ENCODE measurements at places on chromosomes 13 and 19. TPM values are rescaled to one million over a fixed set of nuclear protein-coding genes. Genes with fewer than 3 reads are reported as not detected.

C1QTNF9B gene
- total RNA-seq = not detected

ZIM2 gene
- total RNA-seq = not detected

ZNF536 gene
- not detected for total RNA-seq

ZFP14 gene
- 6.7 TPM for total RNA-seq

SYT5 gene
- 2.8 TPM for total RNA-seq

LILRB1 gene
- not detected for total RNA-seq

FBN3 gene
- 0.05 TPM for total RNA-seq

PLIN3 gene
- 104 TPM for total RNA-seq

GRCh38 chr13:42969565-42970172 is 22.4 kb downstream of the EPSTI1 start:
- peak; percentile 57 for DNase-seq

GRCh38 chr19:11766597-11767591 is at the start of gene ZNF441:
ZNF441 (plus strand) TSS chr19:11767000; CDS start chr19:11767194, 194 bp downstream.
- DNase-seq = peak; percentile 87

DNA sequence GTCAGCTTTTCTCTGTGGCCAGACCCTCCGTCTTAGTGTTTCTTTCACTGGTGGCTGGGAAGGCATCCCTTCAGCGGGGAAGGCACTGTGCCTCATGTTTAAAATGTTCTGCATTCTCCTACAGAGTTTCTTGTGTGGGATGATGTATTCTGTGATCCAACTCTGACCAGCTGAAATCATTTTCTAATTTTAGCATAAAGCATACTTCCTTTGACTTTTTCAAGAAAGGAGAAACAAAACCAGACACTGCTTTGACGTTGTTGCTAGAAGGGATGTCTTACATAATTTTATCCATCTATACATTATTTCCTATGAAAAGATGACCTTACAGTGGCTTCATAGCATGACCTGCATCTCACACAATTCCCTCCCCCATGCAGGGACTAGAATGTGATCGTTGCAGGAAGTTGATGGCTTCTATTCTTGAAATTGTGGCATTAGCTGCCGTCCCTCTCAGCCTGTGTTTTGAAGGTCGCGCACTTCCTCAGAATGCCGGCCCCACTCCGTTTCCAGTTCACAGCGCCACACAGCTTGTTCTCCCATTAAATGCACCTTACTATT is 38.6 kb upstream of the TEX29 start:
- DNase-seq = no peak

DNA sequence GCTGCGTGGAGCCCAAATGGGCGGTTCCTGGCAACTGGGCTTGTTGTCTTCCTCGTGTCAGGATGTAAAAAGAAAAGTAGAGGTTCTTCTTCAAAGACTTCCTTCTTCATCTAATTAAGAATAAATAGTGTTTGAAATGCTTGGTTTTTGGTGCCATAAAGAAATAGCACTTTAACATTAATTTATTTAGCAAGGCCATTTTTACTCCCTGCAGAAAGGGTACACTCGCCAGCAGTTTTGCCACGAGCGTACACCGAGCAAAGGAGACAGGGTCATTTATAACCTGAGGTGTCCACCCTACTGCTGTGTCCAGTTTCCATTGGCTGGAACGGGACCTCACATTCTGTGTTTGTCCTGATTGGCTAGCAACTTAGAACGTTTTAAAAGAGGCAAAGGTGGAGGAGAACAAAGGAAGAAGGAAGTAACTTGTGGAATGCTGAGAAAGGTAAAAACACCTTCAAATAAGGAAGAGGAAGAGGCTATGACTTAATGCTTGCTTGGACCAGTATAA is 21.8 kb upstream of the OR10H1 start:
- DNase-seq = peak; percentile 73

DNA sequence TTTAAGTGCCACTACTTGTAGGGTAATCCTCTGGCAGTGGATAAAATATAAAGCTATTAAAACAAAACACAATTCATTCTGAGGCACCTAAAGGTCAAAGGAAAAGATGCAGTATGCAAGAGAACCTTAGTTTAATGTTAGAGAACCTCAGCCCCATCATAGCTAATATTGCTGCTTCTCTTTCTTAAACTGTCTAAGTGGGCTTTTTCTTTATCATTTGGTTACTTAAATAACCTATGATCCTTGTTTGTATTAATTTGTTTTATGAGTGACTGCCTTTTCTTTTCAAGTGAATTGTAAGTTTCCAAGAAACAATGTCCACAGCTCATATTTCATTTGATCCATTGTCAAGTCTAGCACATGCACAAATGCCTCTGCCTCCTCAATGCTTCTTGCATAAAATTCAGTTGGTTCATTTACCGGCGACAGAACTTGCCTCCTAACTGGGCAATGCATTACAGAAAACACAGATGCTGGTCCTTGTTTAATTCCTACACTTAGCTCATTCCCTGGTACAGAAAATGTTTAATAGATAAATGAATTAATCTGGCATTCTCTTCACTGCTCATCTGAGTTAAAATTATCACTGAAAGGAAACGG is 1049.8 kb downstream of the OLFM4 start:
- no peak for DNase-seq

- DNase-seq = no peak
These were observed 1.2 kb downstream of the C2CD4C start for GRCh38 chr19:407511-408440.

GRCh38 chr13:64480672-64481071 is 2749.5 kb downstream of the PCDH9 start:
- DNase-seq = no peak

DNA sequence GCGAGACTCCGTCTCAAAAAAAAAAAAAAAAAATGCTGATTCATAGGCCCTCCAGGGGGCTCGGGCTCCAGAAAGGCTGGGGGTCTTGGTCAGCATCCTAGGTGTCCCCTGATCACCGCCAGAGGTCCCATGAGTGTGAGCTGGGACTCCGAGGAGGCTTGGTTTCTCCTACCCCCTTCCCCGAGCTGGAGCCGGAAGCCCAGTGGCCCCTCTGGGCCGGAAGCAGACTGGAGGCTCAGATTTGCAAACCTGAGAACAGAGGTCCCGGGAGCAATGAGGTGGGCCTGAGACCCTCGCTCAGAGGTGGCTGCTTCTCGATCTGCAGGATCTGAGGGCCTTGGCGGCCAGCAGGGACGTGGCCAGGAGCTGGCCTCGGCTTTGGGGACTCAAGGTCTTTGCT is 41.5 kb downstream of the EFNA2 start:
- DNase-seq = no peak

DNA sequence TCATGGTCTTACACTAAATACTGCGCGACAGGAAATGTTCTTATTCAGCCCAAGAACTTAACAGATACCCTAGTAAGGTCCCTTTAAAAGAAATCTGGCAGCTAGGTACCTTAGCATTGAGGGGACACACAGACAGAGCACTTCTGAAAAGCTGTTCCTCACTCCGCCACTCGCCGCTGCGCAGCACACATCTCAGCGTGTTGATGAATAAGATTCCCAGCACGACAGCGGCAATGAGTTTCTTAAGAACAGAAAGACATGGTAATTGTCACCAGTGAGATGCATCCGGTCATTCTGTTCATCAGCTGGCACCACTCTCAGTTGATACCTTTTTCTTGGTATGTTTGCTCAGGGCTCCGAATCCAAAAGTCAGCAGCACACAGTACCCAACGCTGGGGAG is 39.9 kb downstream of the TMTC4 start:
- DNase-seq = no peak

DNA sequence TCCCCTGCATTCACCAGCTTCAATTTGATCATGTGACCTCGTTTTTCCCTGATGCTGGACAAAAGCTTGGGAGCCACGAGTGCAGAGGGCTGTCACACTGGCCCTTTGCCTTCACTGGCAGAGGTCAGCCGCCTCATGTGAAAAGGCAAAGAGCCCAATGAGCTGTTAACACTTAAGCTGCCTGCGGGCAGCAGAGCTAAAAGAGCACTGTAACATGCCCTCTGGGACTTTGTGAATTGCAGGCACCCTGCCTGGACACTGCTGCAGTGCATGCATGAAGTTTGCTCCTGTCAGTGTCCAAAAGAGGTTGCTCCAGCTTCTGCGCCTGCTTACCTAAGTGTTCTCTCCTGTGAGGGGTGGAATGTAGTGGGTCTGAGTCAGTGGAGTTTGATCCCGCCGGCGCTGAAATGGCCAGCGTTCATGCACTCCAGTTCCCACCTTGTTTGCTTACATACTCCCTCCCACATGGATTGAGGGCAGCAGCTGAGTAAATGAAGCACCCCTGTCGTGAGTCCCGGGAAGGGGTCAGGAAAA is 193.7 kb downstream of the RFC3 start:
- DNase-seq = no peak

DNA sequence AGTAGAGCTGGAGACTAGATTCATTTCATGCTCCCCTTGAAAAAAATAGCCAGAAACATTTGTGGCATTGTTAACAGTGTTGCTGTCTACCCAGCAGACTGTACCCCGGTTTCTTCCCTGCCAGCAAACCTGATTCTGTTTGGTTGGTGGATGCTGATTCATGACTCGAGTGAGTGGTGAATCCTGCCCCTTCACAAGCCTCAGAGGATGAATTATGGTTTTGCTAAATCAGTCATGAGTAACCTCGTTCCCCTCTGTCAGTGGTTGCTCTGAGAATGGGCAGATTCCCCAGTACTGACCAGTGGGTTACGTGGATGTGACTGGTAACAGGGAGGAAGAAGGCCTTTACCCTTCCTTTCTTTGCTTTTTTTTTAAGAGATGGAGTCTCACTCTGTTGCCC is 10.1 kb downstream of the NLRP12 start:
- no peak for DNase-seq

DNA sequence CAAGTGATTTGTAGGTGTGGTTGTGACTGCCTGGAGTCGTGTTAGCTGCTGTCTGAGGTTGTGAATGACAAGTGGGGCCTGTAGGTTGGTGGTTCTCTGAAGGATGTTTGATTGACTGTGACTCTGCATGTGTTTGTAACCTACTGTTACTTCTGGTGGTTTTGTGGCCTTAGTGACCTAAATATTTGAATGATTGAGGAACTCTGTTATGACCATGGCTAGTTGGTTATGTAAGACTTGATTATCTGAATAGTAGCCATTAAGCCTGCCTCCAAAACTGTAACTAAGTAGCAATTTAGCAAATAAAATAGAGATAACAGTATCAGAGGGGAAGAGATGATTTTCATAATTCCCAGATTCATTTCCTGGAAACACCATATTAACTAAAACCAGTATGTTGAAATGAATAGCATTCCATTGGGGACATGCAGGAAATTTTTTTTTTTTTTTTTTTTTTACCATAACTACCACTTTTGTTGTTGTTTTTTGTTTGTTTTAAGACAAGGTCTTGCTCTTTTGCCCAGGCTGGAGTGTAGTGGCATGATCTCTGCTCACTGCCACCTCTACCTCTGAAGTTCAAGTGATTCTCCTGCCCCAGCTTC is 865 bp downstream of the ZNF382 start:
- no peak for DNase-seq

DNA sequence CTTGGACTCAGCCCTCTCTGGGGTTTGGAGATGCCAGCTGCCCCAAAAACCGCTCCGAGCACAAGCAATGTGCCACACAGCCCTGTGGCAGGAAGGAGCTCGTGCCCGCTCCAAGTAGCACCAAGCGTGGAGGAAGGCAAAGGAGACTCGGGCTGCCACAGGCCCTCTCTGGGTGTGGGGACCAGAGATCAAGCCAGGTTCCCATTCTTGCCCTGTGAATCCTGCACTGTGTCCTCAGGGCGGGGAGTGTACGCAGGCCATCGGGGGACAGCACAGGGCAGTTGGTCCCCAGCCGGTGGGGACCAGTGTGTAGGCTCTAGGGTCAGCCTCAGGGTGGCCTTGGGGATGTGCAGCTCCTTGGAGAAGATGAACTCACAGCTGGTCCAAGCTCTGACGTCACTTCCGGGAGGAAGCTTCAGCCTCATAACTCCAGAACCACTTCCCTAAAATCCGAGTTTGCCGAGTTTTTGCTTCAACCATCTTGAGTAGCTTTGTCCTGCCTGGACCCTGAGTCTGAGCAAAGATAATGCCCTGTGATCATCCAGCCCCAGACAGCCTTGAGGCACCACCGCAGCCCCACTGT is 9.3 kb upstream of the CPAMD8 start:
- DNase-seq = no peak

- no peak for DNase-seq
These were observed 74.1 kb downstream of the SHISA2 start for GRCh38 chr13:25977671-25978070.

GRCh38 chr13:73321043-73321442 is 262.2 kb downstream of the KLF5 start:
- no peak for DNase-seq

GRCh38 chr19:29485293-29485692 is 40.5 kb upstream of the VSTM2B start:
- no peak for DNase-seq

DNA sequence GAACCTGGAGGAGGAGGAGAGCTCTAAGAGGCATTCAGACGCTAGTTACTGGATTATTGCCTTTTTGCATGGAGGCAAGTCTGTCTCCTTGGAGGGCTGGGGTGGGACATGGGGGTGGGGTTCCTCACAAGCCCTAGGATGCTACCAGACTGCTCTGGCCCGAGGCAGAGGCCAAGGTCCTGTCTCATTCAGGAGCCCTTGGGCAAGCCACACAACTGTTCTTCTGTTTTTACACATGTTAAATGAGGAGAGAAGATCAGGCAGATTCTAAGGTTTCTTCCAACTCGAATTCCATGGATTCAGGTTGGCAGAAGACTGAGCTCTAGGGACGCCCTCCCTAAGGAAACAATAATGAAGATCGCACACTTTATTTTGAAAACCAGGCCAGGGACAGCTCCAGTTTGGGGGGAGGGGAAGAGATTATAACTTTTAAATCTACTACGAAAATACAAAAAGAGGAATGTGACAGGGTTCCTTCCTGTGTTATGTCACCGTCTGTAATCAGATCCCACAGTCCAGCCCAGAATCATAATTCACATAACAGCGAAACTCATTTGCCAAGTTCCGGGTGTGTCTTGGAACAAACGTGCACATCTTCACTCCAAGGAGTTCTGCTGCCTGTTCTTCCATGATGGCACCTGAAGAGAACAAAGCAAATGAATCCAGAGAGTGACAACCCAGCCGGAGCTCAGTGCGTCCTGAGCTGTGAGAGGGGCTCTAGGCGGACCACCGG is 25.2 kb downstream of the IL17D start:
- no peak for DNase-seq

DNA sequence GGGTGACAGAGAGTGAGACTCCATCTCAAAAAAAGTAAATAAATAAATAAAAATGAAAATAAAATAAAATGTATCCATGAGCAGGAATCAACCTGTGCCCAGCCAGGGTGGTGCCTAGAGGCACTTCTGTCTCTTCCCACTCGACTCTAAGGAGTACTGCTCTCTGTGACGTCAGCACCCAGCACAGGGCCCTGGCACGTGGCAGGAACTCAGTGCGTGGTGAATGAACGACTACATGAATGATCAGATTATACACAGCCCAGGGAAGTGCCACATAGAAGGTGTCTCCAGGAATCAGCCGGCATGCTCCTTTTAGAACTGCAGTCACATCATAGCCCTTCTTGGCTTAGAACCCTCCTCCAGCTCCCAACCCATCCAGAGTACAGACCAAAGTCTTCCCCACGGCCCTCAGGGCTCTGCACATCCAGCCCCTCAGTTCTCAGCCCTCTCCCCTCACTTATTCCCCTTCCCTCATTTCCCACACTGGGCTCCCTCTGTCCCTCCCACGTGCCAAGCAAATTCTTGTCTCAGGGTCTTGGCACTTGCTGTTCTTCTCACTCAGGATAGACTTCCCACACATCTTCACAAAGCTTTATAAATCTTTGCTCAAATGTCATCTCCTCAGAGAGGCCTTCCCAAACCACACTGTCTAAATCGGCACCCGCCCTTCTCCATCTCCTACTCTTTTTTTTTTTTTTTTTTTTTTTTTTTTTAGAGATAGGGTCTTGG is 4.2 kb downstream of the CLIP3 start:
- no peak for DNase-seq
